ENCODE measurements at places on chromosomes 12 and 14. TPM values are rescaled to one million over a fixed set of nuclear protein-coding genes. Genes with fewer than 3 reads are reported as not detected.

Gene FLVCR2
- not detected for polyA plus RNA-seq

Gene KCNH3
- polyA plus RNA-seq: 1.3 TPM

Gene TMEM132C
- polyA plus RNA-seq: 0.27 TPM

Gene AICDA
- not detected for polyA plus RNA-seq

Gene SPIC
- not detected for polyA plus RNA-seq

Gene TSPAN11
- polyA plus RNA-seq: 1.5 TPM

Gene FGD4
- polyA plus RNA-seq: 37.9 TPM

Gene CRIP2
- polyA plus RNA-seq: 8.8 TPM
